Muscle of arm (tissue), 14 donors: ENCODE measurements at places on chromosomes 5 and 9. TPM values are rescaled to one million over a fixed set of nuclear protein-coding genes. Genes with fewer than 3 reads are reported as not detected.

- DNase-seq = no peak
Measured at GRCh38 chr5:120510098-120510637, 46.1 kb downstream of the PRR16 start.

DNA sequence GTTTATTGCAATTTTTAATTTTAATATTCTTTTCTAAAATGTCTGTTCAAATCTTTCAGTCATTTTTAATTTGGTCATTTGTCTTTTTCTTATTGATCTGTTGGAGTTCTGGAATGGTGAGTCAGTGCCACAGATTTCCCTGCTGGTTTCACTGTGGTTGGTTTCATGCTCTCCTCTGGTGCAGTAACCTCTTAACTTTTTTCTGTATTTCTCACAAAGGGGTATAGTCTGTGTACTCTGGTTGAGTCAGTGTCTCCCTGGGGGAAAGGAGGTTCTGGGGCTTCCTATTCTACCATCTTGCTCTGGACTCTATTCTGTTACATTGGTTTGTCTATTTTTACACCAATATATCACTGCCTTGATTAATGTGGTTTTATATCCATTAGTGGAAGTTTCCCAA is 178.8 kb downstream of the CSNK1G3 start:
- no peak for DNase-seq

DNA sequence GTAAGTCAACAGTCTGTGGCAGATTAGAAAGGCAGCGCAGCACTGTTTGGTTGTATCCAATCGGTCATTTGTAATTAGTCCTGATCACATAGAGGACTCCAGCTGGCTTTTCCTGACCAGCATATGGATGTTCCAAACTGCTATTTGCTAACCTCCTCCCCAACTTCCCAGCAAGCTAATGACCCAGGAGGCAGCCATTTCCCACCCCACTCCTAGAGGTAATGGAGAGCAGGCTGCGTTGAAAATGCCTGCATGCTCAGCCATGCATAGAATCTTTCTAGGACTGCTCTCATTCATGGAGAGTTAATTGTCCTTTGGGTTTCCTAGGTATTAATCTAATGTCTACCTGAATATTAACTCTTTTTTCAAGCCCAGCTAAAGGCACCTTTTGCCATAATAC is 850.6 kb upstream of the WWC1 start:
- DNase-seq = no peak

Gene BAAT
- 0.54 TPM for polyA plus RNA-seq

Gene GPR21
- polyA plus RNA-seq = 0.33 TPM

DNA sequence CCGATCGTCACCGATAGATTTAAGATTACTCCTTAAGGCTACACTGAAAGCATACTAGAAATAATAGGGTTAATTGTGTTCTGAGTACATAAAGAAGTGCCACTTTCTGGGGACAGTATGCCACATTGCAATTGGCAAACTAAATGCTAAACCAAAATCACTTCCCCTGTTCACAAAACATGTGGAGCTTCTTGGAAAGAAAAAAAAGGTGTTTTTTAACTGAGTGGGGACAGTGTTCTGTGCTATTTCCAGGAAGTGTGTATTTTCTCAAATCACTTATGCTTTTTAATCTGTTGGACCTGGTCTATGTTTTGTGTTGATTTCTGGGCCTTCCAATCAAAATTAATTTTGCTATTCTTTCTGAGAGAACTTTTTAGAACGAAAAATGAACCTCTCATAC is 149.3 kb upstream of the MPDZ start:
- no peak for DNase-seq

- DNase-seq = no peak
Measured at GRCh38 chr9:108052431-108053080, 563.0 kb upstream of the KLF4 start.

DNA sequence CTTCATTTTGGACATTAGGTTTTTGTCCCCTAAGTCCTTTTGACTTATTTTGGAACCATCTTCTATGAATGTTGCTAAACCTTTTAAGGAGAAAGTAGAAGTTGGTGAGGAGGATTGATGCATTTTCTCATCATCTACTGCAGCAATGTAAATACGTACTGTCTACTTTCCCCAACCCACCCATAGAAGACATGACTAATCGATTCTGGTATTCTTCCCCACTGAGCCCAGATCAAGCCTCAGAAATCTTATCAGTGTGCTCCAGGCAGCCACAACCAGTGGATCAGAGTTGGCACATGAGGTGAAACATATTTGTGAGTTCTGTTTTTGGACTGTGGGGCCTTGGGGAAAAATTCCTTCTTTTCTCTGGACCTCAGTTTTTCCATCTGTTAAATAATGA is 57.7 kb downstream of the FGF18 start:
- DNase-seq = no peak

Gene GFI1B
- polyA plus RNA-seq = 0.68 TPM

GRCh38 chr9:78443946-78444345 is 147.0 kb downstream of the PSAT1 start:
- DNase-seq = no peak

DNA sequence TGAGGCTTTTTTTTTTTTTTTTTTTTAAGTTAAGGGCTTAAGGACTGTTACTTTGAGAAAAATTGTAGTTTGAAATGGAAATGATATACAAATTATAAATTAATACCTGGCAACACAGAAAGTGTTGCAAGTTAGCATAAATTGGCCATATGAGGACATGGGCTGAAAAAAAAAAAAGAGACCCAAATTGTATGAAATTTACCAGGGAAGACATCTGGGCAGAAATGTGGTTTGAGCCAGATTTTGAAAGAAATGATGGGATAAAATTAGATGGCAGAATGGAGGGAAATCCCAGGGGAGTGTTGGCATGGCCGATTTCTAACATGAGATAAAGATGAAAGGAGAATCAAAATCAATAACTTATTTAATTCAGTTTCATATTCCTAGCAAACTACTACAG is 472.1 kb downstream of the CTNND2 start:
- no peak for DNase-seq

- DNase-seq = no peak
Measured at GRCh38 chr5:180575571-180575970, 15.7 kb downstream of the SCGB3A1 start.
